Muscle of leg (tissue), 16 donors: ENCODE measurements at places on chromosomes 2 and 18. TPM values are rescaled to one million over a fixed set of nuclear protein-coding genes. Genes with fewer than 3 reads are reported as not detected.

PAX3 gene
- polyA plus RNA-seq: 2.2 TPM

POMC gene
- 2.6 TPM for polyA plus RNA-seq

GLI2 gene
- polyA plus RNA-seq: 10.7 TPM

ABCG8 gene
- polyA plus RNA-seq: 1.3 TPM

SPP2 gene
- 0.35 TPM for polyA plus RNA-seq

MLPH gene
- 0.54 TPM for polyA plus RNA-seq

TDRD15 gene
- 0.53 TPM for polyA plus RNA-seq

NOL4 gene
- 0.33 TPM for polyA plus RNA-seq

KCNF1 gene
- 3.9 TPM for polyA plus RNA-seq

DSG4 gene
- not detected for polyA plus RNA-seq

AAMP gene
- polyA plus RNA-seq: 104 TPM

TXNL1 gene
- 107 TPM for polyA plus RNA-seq

CABYR gene
- 2.3 TPM for polyA plus RNA-seq

CD207 gene
- 0.07 TPM for polyA plus RNA-seq

FEV gene
- polyA plus RNA-seq: 0.54 TPM

IKZF2 gene
- polyA plus RNA-seq: 3.1 TPM

FAM161A gene
- 14.3 TPM for polyA plus RNA-seq

TPRKB gene
- polyA plus RNA-seq: 41.0 TPM

ANKRD36 gene
- 9.1 TPM for polyA plus RNA-seq

SLC11A1 gene
- polyA plus RNA-seq: 2.0 TPM

STAT4 gene
- 1.2 TPM for polyA plus RNA-seq

KCTD1 gene
- polyA plus RNA-seq: 6.1 TPM

IL1RN gene
- polyA plus RNA-seq: 0.63 TPM

RSAD2 gene
- 2.9 TPM for polyA plus RNA-seq

AQP12A gene
- polyA plus RNA-seq: 0.86 TPM

RTKN gene
- 51.3 TPM for polyA plus RNA-seq

PDIA6 gene
- 150 TPM for polyA plus RNA-seq

UGT1A1 gene
- polyA plus RNA-seq: not detected
